ENCODE measurements at places on chromosomes 3 and 15.

- no peak for DNase-seq
Measured at GRCh38 chr3:183537295-183537730, 18.2 kb downstream of the KLHL6 start.

DNA sequence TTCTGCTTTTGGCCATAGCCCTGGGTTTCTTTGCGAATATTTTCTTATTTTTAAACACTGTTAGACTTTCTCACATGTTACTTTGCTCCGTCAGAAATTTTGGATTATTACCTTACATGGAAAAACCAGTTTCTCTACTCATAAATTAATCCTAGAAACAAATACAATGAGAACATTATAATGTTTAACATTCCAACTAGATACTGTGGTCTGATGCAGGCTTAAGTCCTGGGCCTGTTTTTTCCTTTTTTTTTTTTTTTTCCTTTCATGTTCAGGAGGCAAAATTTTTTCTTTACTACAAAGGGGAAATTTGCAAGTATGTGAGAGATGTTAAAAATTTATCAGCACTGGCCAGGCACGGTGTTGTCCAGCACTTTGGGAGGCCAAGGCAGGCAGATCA is 28.9 kb downstream of the POPDC2 start:
- DNase-seq = no peak

- DNase-seq = no peak
Measured at GRCh38 chr15:98997312-98997711, 10.3 kb downstream of the PGPEP1L start.

DNA sequence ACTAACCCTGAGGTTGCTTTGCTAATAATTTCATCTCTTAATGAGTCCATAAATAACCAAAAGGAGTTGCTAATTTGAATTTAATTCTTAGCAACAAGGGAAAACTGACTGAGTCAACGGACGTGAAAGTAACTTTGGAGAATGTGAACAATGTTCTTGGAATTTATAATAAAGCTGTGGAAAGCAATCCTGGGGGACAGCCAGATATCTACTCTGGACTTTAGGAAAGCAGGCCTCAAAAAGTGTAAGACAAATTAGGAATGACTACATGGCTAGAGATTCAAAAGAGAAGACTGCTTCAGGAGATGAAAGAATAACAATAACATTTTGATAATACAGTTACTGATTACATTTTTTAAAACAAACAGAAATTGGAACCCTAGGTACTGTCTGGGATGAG is 318.4 kb upstream of the COL8A1 start:
- DNase-seq = no peak
